Stimulated activated CD4-positive, alpha-beta T cell treated with anti-CD3 and anti-CD28 coated beads, Interleukin-15, amount 100 ng/mL, for 48 hours (primary cell): ENCODE measurements at places on chromosomes 13 and 19.

DNA sequence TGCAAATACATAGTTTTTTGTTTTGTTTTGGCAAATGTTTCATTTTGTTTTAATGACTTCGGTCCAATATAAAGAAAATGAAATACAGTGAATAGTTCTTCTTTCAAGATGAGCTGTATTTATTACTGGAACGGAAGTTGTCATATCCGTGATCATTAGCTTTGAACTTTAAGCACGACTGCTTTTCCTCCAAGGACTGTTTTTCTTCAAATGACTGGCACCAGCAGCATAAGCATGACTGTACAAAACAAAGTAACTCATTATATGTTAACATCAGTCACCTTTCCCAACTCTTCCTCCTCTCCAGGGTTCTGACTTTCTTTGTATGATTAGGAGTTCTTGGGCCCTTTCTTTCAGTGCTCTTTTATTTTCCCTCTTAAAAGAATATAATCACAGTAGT is 20.5 kb downstream of the EDNRB start:
- DNase-seq, result no peak

- no peak for DNase-seq
Measured at GRCh38 chr13:78632996-78633395, 26.0 kb downstream of the OBI1 start.

DNA sequence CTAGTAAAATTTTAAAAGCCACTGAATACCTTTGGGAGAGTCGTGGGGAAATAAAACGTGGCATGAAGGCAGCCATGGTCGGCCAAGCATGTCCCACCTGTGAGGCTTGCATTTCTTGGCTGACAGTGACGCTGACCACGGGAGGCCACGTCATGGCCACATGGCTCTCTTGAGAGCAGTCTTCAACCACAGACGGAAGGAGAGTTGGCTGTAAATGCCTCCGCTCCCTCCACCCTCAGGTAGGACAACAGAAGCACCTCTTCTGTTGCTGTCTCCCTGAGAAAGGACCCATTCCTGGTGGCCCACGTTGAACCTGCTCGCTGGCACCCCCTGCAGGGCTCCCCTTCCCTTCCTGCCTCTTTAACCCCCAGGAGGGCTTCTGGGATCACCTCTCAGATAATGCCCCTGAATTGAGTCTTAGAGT is 10.6 kb upstream of the LRRC25 start:
- no peak for DNase-seq

DNA sequence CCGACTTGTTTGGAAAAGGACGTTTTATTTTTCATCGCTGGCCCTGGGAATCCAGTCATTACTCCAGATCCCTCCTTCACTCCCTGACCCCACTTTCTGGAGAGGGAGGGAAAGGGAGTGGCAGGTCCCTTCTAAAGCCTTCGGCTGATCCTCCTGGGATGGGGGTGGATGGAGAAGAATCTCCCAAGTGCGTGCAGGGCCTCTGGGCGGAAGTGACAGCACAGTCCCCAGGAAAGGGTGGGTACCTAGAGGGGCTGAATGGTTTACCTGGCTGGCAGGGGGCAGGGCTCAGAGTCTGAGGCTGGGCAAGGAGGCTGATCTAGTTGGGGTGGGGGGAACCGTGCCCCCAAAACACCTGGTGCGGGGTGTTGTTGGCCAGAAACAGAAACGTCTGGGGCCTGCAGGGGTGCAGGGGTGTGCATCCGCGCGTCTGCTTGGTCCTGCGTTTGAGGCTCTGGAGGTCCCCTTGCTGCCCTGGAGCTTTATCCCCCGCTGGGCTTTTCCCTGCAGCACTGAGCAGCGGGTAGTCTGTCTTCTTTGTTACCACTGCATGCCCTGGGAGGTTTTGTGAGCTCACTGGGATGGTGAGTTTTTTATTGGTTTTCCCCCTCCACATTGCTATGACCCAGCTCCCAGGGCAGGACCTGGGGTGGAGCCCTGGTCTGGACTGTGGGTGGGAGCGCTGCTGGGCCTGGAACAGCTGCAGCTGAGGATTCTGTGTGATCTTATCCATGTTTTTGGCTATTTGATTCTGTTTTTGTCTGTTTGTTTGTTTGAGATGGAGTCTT is 3.0 kb upstream of the ZNF628 start:
- DNase-seq, result no peak

DNA sequence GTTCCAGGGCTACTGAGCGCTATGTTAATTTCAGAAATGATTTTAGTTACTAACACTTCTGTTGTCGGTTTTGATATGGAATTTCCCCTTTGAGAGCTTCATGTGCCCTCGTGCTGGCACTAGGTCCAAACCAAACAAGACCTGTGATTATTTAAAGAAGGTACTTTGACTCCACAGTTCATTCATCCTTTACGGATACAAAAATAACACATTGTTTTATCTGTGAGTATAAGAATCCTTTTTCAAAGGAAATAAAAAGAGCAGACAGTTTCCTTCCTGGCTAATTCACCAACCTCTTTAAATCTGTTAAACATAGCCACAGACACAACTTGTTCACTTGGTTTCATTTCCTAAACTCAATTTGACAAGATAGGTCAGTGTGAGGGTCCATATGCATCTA is 141.2 kb downstream of the FLT1 start:
- no peak for DNase-seq

DNA sequence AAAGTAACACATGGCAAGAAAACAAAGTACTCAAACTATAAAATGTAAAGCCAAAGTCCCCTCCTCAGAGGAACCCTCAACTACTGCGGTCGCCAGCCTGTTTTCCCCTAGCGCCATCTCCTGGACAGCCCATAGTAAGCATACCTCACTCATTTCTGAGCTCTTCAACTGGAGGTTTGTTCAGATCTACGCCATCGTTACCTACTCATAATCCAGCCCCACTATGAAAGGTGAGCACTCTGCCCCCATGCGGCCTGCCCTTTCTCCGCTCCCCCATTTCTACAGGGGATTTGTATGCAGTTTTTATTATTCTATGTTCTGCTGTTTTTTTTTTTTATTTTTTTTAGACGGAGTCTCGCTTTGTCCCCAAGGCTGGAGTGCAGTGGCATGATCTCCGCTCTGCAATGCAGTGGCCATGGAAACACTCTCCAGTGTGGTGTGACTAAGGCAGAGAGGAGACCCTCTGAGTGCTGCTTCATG is 26.2 kb downstream of the OPA3 start:
- peak; percentile 38 for DNase-seq

- no peak for DNase-seq
Measured at GRCh38 chr19:5094768-5095567, 126.1 kb downstream of the KDM4B start.

DNA sequence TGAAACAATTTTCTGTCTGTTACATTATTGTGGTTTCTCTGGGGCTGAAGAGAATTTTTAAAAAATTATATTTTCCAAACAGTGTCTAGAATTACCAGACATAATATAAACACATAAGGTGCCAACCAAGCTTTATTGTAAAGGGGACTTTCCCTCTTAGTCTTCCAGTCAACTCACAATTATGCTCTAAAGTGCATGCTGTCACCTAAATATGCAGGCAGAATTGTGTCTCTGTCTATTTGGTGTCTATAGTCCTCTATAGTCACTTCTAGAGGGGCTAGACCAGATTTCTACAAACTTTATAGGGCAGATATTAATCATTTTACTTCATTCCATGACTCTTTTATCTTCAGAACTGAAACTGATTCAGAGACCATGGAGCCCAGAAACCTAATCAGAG is 12.8 kb downstream of the ZNF254 start:
- DNase-seq, result no peak

GRCh38 chr19:51148580-51148979 is 6.5 kb downstream of the SIGLEC7 start:
- no peak for DNase-seq

DNA sequence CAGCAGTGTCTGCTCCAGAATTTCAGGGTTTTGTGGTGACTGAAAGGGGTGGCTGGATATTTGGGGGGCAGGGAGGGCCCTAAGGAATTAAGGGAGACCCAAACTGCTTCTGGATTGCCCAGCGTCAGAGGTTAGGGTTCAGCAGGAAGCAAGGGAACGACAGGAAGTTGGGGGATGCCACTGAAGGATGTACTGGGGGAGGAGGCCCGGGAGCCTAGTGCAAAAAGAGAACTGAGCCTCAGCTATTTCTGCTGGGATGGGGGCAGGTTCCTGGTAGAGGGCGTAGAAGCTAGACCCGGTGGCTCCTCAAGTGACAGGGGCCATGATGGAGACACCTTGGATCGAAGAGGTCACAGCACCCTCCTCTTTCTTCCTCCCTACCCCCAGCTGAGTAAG is 1.1 kb downstream of the CYP2S1 start:
- no peak for DNase-seq

- DNase-seq, result no peak
Measured at GRCh38 chr19:20367811-20368294, 197.7 kb downstream of the ZNF737 start.

- no peak for DNase-seq
Measured at GRCh38 chr13:48043789-48044503, 6.4 kb downstream of the NUDT15 start.
